Esophagus squamous epithelium (tissue), 5 donors: ENCODE measurements at places on chromosomes 4 and X.

- no peak for DNase-seq
These were observed 4.0 kb downstream of the COL25A1 start for GRCh38 chr4:109298279-109299010.

DNA sequence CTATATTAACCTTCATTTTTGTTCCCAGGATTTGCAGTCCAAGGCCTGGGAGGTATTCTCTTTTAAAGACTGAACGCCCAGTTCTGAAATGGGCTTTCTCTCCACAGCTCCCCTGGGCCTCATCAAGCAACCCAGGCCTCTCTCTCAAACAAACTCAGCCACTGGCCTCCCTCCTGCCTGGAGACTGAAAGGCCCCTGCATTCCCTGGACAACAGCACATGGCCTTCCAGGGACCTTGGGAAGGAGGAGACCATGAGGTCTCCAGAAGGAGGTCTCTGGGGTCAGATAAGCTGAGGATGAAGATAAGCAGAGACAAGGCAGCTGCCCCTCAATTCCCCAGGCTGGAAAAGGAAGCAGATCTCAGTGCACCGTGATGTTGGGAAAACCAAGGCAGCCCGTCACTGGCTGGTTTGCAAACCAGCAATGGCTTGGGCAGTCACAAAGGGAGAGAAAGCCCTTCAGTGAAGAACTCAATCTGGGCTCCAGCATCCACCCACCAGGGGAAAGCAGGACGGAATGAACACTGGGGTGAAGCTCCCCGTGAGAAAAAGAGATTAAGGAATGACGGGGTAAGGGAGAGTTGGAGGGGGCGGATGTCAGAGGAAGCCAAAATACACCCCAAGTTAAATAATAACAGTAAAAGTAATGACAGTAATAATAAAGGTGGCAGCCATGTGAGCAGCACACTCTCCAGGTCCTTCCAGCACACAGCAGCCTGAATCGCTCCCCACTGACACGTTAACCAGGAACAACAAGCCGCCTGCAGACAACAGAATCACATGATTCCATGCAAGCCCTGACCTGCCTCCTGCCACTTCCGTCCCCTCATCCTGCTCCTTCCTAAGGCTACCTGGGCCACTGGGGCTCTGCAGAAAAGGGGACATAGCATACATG, 22.3 kb downstream of the AMOT start:
- DNase-seq, result no peak

- DNase-seq, result no peak
These were observed 204.3 kb downstream of the VEGFC start for GRCh38 chr4:176588436-176588835.

DNA sequence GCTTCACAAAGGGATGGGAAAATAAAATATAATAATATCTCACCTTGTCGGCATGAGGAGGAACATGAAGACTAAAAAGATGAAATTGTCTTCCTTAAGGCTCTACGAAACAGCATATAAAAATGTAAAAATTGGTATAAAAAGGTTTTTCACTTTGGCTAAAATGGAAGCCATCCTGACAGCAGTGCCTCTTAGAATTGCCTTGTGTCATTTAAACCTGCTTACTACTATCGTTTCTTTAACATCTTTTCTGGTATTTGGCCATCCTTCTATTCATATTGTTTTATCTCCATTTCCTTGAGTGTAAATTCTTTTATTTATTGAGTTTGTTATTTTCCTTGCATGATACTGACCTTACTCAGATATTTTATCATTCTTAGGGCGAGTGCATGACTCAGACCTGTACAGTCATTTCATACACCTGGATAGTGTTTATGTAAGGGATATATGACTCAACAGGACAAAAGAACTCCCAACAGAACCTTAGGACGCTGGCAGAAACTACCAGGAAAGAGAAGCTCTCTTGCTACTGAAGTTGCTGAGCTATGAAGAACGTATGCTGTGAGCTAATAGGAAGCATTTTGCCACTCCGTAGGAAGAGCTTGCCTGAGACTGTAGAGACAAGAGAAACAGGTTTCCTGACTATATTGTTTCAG, 5.8 kb upstream of the CDKN2AIP start:
- no peak for DNase-seq

DNA sequence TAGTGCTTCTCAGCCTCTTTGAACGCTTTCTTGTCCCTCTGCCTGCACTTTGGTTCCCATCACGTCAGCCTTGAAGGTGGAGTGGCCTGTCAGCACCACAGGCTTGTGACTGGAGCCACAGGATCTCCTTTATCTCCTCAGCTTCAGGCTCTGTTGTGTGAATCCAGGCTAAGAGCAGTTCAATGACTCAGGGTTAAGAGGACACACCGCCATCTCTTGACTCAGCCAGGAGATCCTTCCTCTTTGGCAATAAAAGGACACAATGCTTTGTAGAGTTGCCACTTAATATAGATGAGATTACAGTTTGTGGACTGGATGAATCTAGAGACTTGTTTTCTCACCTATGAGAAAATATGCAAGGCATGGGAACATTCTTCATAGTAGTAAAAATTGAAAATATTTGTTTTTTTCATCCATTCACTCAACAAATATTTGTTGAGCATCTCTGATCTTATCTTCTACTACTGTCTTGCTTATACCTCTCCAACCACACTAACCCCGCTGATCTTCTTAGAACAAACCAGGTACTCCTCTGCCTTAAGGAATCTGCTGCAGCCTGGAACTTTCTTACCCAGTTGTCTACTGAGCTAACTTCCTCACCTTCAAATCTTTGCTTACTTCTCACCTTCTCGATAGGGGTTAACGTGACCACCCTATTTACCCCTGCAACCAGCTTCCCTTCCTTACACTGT, 62.3 kb downstream of the UCHL1 start:
- no peak for DNase-seq
